Articular chondrocyte of knee joint (primary cell): ENCODE measurements at places on chromosomes 2 and 18. TPM values are rescaled to one million over a fixed set of nuclear protein-coding genes. Genes with fewer than 3 reads are reported as not detected.

Gene EPG5
- 156 and 178 TPM in 2 replicates for total RNA-seq

Gene SIX3
- total RNA-seq = not detected in 2 replicates

Gene AQP12B
- total RNA-seq = not detected in 2 replicates

Gene LGALSL
- total RNA-seq = 8.3 and 9.8 TPM in 2 replicates

Gene EML6
- total RNA-seq = 0.39 and 0.86 TPM in 2 replicates

Gene DAW1
- 0.13 and 0.22 TPM in 2 replicates for total RNA-seq
